ENCODE measurements at places on chromosomes 1 and 21. TPM values are rescaled to one million over a fixed set of nuclear protein-coding genes. Genes with fewer than 3 reads are reported as not detected.

The HHAT gene
- total RNA-seq: 12.0 TPM

The CD2 gene
- total RNA-seq: 0.14 TPM

The HSF2BP gene
- 3.2 TPM for total RNA-seq

The TTC39A gene
- total RNA-seq: 1.4 TPM

The PDZK1 gene
- total RNA-seq: 0.70 TPM

The GPR61 gene
- total RNA-seq: not detected

The FCRLB gene
- 0.72 TPM for total RNA-seq

The UBL4B gene
- total RNA-seq: not detected

The ANKRD65 gene
- total RNA-seq: not detected

The GBP7 gene
- not detected for total RNA-seq

The SERPINC1 gene
- not detected for total RNA-seq

The SLC44A5 gene
- total RNA-seq: 1.6 TPM

The SPRR3 gene
- 0.70 TPM for total RNA-seq

The RIPPLY3 gene
- not detected for total RNA-seq

The LEPR gene
- 6.8 TPM for total RNA-seq

The FBLIM1 gene
- total RNA-seq: 179 TPM

The CYP2J2 gene
- 1.8 TPM for total RNA-seq

The CD5L gene
- total RNA-seq: not detected

The RPE65 gene
- 0.91 TPM for total RNA-seq

The GPATCH2 gene
- total RNA-seq: 13.3 TPM

The NES gene
- 280 TPM for total RNA-seq

The DSCAM gene
- total RNA-seq: 0.18 TPM

The MRPL37 gene
- 81.4 TPM for total RNA-seq

The RIT1 gene
- 59.4 TPM for total RNA-seq

The OLFML2B gene
- total RNA-seq: 14.7 TPM

The OR6K2 gene
- total RNA-seq: not detected

The TMEM200B gene
- 4.7 TPM for total RNA-seq

The CELSR2 gene
- total RNA-seq: 10.0 TPM

The KISS1 gene
- 2.7 TPM for total RNA-seq

The DMRTA2 gene
- not detected for total RNA-seq

The BNIPL gene
- 0.29 TPM for total RNA-seq

The GABRD gene
- total RNA-seq: not detected

The BCAR3 gene
- total RNA-seq: 30.0 TPM

The HUNK gene
- 0.34 TPM for total RNA-seq

The SERTAD4 gene
- total RNA-seq: 2.9 TPM

The SMIM1 gene
- 6.6 TPM for total RNA-seq

The RORC gene
- total RNA-seq: not detected

The APCS gene
- total RNA-seq: not detected

The SETSIP gene
- total RNA-seq: not detected

The ACTA1 gene
- total RNA-seq: 16.2 TPM

Measured in astrocyte (in vitro differentiated cells and primary cell).